ENCODE measurements at places on chromosomes 1 and 21. TPM values are rescaled to one million over a fixed set of nuclear protein-coding genes. Genes with fewer than 3 reads are reported as not detected.

Gene QSOX1
- total RNA-seq = 133 TPM

Gene HSD3B1
- total RNA-seq = not detected

Gene CFHR3
- not detected for total RNA-seq

Gene ZNF648
- total RNA-seq = not detected

Gene SLC44A5
- 12.5 TPM for total RNA-seq

Gene CD1E
- total RNA-seq = not detected

All from thoracic aorta endothelial cell (primary cell).